ENCODE measurements at places on chromosomes 12 and 14. TPM values are rescaled to one million over a fixed set of nuclear protein-coding genes. Genes with fewer than 3 reads are reported as not detected.

ST8SIA1 gene
- not detected for total RNA-seq

NTS gene
- total RNA-seq, result not detected

ZC2HC1C gene
- total RNA-seq, result not detected

NEUROD4 gene
- total RNA-seq, result not detected

EIF2S3B gene
- total RNA-seq, result 0.83 TPM

All from activated B cell treated with CpG ODN at 0.5 μM for 24 hours (primary cell).